ENCODE measurements at places on chromosomes 2 and 18.

DNA sequence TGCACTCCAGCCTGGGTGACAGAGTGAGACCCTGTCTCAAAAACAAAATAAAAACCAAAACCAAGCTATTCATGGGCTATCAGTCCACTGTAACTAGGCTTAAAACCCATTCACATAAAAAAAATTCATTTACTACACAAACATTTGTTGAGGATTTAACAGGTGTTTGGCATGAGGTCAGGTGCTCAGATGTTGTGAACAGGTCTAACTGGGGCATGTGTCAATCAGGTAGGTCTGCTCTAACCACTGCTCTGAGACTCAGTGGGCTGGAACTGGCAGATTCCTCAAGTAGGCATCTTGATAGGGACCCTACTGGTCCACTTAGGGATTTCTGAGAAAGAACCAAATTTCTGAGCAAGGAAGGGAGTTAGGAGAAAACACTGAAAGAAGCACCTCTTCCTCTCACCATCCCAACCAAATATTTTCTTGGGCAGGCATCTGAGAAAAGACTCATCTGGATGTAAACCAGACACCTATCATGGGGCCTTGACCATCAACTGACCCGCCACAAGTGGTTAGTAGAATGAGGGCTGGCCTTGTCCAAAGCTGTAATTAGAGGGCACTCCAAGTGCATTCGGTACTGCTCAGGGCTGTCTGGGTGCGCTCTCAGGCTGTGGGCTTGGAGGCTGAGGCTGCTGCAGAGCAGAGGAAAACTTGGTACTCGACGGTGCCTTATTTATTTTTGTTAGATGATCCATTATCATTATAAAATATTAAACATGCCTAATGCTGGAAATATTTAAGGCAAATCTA lies 33.9 kb downstream of the WIPF1 start:
- DNase-seq = no peak

DNA sequence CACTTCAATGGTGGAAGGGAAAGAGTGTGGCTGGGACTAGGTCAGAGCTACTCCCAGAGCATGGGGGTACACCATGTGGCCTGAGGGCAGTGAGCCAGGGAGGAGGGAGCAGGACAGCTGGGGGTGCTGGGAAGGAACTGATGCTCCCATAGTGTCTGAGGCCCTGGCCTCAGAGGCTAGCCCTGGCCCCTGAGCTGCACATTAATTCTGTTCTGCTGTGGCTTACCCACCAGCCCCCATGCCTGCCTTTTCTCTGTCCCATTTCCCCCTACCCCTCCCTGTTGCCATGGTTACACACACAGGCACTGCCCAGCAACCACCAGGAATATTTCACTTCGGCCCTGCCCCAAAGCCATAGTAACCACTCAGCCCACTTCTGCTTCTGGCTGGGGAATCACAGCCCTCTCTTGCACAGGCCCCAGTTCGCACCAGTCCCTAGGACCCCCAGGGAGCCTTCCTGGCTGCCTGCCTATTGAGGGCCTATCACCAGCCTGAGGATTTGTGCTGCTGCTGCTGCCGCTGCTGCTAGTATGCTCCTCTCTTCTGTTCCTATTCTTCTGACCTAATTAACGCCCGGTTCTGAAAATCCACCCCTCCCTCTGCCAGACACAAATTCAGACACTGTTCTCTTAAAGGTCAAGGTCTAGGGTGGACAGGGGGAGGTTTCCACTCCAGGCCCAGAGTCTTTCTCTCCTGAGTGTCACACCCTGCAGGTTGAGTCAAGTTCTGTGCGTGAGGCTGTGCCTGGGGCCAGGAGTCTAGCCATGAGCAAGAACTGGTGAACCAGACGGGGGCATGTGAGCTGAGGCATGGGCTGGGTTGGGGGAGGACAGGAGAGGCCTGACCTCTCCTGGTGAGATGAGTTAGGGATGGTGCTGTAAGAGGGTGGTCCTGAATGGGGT lies 87.1 kb upstream of the MCFD2 start:
- DNase-seq = peak; percentile 49

- no peak for DNase-seq
Observed at GRCh38 chr2:96668771-96669170, 26.2 kb downstream of the FER1L5 start.

GRCh38 chr2:216362730-216363129 lies 9.6 kb downstream of the MARCHF4 start:
- no peak for DNase-seq

GRCh38 chr2:63497576-63497975 lies 90.7 kb downstream of the WDPCP start:
- no peak for DNase-seq

GRCh38 chr2:60838481-60838880 lies 42.9 kb upstream of the REL start:
- DNase-seq = no peak

GRCh38 chr2:239523954-239524330 lies 123.1 kb upstream of the HDAC4 start:
- no peak for DNase-seq

DNA sequence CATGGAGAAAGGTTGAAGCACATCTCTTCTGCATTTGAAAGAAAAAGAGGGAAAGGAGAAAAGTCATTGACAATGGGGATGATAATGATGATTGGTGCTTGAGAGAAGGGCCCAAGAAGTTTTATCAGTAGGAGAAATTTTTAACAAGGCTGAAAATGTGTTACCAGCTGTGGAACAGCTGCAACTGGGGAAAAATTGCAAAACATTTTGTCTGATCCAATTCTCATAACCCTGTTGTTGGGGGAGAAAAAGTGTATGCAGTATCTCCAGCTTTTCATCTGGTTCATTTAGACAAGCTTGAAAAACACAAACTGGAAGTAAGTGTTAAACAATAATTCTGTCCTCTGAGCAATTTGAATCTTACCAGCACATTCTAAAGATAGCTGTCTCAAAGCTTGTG lies 92.7 kb downstream of the CSRNP3 start:
- peak; percentile 11 for DNase-seq

DNA sequence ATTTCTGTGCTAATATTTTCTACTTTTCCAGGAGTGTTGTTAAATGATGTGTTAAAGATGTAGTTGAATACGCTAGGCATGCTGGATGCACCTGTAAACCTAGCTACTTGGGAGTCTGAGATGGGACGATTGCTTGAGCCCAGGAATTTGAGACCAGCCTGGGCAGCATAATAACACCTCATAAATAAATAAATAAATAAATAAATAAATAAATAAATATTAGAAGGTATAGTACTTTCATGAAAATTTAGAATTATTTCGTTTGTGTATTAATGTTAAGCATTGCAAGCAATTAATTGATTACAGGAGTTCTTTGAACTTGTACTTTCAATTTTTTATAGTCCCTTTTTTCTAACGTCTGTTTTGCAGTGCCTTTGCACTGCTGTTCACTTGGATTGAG lies 137.2 kb downstream of the ATP9B start:
- no peak for DNase-seq

- no peak for DNase-seq
Observed at GRCh38 chr18:25727281-25727985, 363.0 kb downstream of the SS18 start.

GRCh38 chr2:6909431-6910385 lies 7.5 kb upstream of the RNF144A start:
- no peak for DNase-seq

DNA sequence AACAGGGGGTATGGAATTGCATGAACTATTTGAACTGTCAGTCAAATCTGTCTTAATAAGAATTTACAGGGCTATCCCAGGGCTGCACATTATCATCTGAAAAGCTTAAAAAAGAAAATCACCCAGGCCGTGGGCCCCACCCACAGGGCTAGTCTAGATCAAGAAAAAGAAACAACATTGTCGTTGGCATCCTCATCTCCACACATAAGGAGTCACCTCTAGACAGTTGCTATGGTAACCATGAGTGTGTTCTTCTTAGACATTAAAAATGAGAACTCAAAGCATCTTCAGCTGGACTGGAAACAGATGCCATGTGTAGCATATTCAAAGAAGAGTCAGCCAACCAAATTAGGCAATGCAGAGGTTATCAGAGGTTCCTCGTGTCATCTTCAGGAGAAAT lies 72.3 kb upstream of the CPO start:
- no peak for DNase-seq

DNA sequence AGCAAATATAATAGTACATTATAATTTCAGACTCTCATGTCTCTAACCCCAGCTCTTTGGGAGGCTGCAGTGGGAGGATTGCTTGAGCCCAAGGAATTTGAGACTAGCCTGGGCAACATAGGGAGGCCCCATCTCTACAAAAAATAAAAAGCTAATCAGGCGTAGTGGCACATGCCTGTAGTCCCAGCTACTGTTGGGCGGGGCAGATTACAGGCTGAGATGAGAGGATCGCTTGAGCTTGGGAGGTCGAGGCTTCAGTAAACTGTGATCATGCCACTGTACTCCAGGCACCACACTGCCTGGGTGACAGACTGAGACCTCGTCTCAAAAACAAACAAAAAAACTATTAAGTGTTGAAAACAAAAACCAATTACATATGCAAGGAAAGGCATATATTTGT lies 123.0 kb upstream of the MYO3B start:
- DNase-seq = no peak

Data from small intestine (tissue), 16 donors.